ENCODE measurements at places on chromosomes 7 and 10.

GRCh38 chr7:134818613-134819345 lies 39.3 kb downstream of the CALD1 start:
- no peak for DNase-seq

DNA sequence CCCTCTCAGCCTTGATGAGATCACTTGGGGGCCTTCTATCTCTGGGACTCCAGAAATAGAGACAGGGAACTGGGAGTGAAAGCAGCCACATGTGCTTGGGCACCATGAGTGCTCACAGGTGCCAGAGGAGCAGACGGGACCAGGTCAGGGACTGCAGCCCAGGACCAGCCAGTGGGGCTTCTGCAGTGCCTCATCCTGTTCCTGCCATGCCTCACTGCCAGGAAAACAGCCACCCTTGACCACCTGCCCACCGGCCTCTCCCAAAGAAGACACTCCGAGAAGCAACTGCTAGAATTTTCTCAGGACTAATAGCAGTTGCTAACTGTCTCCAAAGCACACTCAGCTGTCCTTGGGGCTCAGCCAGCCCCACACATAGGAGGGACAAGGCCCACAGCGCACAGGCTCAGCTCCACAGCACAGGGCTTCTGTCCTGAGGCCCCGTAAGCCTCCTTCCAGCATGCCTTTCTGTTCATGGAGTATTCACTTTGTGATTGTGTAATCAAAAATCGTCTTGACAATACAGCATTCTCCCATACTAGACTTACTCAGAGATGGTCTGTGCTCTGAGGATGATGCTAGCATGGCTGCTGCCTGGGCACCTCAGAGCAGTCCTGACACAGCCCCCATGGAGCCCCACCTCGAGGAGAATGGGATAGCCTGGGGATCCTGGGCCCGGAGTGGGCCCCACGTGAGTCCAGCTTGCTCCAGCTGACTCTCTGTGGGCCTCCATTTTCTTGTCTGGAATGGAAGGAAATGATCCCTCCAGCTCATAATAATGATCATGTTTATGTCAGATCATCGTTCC lies 115.7 kb upstream of the RET start:
- DNase-seq = no peak

DNA sequence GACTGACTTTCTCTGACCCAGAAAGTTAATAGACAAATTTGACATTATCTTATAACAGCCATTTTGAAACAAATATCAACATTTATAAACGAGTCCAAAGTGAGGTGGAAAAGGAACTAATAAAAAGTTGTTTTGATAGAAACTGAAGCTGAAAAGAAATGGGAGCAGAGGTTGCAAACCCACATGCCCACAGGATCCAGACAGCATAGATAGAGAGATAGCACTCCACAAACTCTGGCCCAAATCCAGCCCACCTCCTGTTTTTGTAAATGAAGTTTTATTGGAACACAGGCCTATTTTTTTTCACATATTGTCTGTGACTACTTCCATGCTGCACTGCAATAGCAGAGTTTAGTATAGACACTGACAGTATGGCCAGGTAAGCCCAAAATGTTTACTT lies 171.9 kb downstream of the PRKG1 start:
- no peak for DNase-seq

DNA sequence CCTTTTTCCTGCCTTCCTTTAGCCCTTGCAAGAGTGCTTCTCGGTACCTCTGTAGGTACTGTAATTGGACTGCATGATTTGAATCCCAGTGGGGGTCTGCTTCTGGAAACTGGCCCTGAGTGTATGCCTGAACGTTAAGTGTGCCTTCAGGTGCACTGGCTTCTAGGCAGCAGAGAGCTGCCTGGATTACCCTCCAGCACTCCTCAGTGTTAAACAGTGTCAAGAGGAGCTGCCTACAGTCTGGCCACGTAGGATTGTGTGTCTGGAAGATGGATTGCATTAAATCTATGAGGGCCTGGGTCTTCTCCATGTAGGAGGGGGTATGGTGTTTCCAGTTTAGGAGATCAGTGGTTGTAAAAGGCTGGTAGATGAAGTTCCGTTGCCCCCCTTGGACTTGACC lies 103.7 kb downstream of the TRIM24 start:
- DNase-seq = no peak

DNA sequence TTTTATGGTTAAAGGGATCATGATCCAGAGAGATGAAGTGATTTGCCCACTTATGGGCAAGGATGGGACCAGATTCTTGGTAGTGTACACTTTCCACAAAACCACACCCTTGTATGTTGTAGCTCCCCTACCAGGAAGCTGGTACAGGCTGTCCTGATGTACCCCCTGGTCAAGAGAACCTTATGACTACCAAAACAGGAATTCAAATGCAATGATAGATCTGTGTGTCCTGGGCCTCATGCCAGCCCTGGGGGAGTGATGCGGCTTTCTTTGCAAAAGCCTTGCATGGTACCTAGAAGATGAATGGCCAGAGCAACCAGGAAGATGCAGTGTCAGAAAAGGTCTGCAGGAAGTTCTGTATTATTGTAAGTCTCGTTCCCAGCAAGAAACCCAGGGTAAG lies 94.9 kb upstream of the AGK start:
- no peak for DNase-seq

GRCh38 chr7:48292949-48293348 lies 121.7 kb downstream of the ABCA13 start:
- DNase-seq = no peak

Data from stimulated activated CD4-positive, alpha-beta T cell treated with anti-CD3 and anti-CD28 coated beads, Interleukin-1b, Interleukin-23, amount 100 ng/mL, for 1 hour (primary cell).